NCI-H187 (cell line): ENCODE measurements at places on chromosomes 6 and 20.

DNA sequence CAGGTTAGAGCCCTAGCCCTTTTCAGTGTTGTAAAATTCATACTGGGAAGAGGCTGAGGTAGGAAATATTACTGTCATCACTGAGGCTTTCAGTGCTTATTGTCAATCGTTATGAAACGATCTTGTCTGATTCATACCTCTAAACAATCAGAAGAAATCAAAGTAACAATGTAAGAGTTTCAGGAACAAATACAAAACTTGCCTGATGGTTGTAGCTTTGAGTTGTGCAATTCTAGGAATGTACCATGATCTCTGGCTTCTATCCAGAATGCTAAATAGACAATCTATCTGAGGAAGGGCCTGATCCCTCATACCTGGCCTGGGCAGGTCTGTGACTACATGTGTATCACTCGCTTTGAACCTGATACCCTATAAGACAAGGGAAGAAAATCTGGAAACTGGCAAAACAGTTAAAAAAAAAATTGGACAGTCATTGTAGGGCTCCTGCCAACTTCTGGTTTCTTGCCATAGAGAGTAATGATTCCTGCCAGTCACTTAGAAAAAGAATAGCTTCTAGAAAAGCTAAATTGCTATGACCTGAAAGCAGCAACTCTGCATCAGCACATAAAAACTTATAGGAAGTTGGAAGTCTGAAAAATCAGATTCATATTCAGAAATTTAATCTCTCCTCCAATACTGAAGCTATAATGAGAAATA lies 234.7 kb downstream of the BTBD9 start:
- DNase-seq, result no peak

- DNase-seq, result no peak
Measured at GRCh38 chr6:108432792-108433191, 127.9 kb upstream of the FOXO3 start.

- no peak for DNase-seq
Measured at GRCh38 chr20:5602346-5602745, 147.9 kb upstream of the SHLD1 start.

- no peak for DNase-seq
Measured at GRCh38 chr6:113112086-113112485, 745.1 kb upstream of the MARCKS start.

GRCh38 chr20:34045294-34045693 lies 51.6 kb downstream of the RALY start:
- no peak for DNase-seq

DNA sequence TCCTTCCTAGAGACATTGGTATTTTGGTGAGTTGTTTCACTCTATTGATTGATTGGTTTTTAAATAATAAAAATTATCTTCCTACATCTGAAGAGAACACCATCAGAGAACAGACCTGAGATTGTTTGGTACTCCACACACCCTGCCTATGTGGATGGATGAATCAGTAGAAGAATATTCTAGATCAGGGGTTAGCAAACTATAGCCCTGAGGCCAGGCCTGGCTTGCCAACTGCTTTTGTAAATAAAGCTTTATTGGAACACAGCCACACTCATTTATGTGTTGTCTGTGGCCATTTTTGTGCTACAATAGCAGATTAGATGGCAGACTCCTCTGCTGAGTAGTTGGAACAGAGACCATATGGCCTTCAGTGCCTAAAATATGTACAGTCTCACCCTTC lies 139.6 kb upstream of the INSM1 start:
- no peak for DNase-seq

DNA sequence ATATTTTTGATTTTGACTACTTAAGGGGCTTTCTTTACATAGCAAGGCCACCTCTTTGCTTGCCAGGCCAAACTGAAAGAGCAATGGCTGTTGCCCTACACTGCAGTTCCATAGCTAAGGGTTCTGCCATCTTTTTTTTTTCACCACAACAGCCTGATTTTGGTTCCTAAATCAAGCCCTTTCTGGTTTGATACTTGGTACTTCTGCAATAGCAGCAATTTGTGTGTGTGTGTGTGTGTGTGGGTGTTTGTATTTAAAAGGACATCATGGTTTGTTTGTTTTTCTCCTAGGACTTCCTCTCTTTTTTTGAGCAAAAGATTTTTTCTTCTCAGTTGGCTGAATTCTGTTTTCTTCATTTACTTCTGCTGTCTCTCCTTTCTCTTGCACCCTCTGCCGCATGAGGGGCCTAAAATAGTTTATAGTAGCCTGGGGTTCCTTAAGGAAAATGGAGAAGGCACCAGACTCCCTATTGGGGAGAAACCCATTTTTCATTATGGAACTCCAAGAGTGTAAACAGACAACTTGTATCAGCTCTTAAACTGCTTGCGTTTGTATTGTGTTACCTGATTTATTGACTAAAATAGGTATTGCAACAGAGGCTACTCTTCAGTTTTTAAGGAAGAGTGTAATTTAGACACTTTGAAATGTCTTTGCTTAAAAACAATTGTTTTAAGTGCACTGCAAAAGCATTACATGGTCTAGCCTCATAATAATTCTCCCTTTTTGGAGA lies 12.2 kb upstream of the GCLC start:
- DNase-seq, result no peak

DNA sequence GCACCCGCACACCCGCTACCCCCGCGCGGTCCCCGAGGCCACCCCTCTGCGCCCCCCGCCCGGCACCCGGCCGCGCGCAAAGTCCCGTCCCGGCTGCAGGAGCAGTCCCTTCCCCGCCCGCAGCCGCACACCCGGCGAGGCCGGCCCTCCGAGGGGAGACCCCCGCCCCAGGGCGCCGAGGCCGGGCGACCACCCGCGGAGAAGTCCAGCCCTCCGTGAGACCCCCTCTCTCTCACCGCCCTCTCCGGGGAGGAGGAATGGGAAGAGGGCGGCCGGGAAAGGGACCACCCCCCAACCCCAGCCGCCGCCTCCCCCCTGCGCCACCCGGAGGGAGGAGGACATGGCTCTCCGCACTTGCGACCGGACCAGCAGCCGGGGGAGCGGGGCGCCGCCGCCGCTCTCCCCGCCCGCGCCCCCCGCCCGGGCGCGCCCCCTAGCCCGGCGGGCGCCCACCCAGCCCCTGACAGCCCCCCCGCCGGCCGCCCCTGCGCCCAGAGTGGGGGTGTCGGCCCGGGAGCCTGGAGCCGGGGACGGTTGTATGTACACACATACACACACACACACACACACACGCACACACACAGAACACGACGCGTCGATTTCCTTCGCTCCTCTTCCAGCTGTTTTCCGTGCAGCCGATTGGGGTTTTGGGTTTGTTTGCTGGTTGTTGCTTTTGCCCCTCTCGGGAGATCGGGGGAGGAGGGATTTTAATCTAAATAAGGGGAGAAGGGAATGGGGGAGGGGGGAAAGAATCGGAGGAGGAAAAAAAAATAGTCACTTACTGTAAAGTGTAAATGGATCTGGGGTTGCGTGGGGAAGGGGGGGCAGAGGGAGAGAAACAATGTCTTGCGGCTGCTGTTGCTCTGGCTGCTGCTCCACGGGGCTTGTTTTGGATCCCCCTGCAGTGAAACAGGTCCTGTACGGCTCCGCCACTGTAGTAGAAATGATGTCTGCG lies at the start of gene ATXN1:
Gene ATXN1 (minus strand): TSS at position 945 of the 955 bp plus-strand sequence.
- DNase-seq, result no peak

GRCh38 chr20:54539521-54540046 lies 64.2 kb downstream of the DOK5 start:
- no peak for DNase-seq

GRCh38 chr6:166471797-166472260 lies 89.1 kb upstream of the MPC1 start:
- DNase-seq, result no peak

DNA sequence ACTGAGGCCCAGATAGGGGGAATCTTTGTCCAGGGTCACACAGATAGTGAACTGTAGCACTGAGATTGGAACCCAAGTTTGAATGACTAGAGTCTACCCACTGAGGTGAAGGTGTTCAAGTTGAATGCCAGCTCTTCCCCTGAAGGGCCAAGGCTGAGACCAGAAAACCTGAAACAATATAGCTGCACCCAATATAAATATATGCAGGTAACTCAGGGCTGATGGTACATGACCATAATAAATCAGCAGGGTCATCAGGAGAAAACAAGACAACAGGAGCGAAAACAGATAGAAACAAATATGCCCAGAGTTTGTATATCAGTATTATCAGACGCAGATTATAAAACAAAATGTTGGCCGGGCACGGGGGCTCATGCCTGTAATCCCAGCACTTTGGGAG lies 4.0 kb upstream of the RBCK1 start:
- DNase-seq, result no peak

- no peak for DNase-seq
Measured at GRCh38 chr6:140160909-140161308, 786.5 kb upstream of the CITED2 start.

DNA sequence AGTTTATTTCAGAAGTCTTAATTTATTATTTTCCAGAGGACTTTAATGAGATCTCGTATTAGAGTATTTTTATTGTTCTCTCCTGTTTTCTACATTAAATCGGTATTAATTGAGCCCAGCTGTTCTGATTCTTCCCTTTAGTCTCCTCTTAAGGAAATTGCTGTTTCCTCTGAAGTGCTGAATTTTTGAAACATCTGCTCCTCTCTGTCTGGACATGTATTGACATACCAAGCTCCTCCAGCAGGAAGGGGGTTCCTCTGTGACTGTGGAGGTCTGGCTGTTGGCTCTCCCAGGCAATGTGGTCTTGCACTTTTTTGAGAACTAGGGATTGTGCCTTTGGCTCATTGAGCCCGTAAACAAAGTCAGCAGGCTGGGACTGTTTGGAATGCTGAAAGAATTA lies 74.9 kb downstream of the MAP3K4 start:
- no peak for DNase-seq

- DNase-seq, result no peak
Measured at GRCh38 chr20:38092260-38092857, 58.8 kb downstream of the RPRD1B start.

DNA sequence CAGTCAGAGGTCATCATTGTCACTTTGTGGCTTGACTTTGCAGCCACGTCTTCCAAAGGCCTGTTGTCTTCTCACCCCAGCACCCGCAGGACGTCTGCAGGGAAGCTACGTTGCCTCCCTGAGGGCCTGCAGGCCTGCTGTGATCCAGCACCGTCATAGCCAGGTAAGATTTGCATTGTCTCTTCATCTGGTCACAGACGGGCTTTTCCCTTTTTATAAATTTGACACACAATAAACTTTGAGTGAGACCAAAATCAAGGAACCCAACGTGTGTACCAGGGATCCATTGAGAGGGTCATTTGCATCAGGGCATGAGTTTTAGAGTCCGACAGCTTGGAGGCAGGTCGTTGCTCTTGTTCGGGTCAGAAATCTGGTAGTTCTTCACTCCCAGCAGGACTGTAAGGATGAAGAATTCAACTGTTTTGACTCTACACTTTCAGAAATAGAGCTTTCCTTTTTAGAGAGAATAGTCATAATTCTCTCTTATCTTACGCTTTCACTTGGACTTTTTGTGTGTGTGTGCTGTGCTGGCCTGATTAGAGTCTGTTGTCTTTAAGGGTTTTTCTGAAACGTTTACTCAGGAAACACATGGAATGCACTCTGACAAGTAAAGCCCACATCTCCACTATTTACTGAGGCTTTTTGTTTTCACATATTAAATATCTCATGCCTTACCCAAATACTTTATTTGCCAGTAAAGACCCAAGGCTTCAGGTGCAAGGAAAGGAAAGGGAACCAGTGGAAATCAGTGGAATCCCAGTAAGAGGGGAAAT lies 177.2 kb upstream of the TAB2 start:
- no peak for DNase-seq

DNA sequence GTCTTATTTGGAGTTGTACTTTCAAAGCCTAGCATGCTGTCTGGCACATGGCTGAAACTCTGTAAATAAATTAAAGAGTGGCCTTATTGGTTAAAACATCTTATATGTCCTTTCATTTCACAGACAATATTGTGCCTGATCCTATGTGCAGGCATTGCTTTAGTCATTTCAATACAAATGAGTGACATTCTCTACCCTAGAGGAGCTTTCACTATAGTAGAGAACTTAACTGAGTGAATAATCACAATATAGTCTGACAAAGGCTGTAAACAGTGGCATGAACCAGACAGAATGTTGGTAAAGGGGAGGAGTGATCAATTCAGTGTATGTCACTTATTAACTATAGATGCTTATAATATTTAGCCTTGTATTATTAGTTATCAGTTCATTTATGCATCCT lies 481.8 kb downstream of the TFAP2B start:
- no peak for DNase-seq

DNA sequence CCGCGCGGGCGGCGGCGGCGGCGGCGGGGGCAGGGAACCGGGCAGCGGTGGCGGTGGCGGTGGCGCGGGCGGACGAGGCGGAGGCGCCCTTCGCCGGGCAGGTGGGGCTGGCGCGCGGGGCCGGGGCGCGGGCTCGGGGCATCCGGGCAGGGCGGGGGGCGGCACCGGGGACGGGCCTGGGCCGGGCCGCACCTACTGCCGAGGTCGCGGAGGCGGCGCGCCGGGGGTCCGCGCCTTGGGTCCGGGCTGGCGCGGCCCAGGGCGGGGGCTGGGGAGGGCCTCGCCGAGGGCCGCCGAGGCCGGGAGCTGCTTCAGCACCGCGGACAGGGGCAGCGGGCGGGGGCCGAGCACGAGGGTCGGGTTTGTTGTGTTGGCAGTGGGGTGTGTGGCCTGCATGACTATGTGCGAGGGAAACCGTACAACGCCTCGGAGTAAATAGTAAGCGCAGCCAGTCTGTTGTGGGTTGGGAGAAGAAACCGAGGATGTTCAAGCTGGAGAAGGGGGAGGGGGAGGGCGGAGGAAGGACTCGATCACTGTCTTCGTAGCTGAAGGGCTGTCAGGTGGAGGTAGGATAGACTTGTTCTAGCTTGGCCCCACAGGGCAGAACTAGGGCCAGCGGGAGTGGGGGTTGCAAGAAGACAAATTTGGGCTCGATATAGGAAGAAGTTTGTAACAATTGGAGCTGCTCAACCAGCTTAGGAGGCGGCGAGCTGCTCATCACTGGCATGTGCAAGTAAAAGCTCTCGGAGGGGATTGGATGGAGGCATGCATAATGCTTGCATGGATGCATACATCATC lies 593 bp downstream of the MMP24 start:
- peak; percentile 10 for DNase-seq

- no peak for DNase-seq
Measured at GRCh38 chr20:8390037-8390433, 258.0 kb downstream of the PLCB1 start.

DNA sequence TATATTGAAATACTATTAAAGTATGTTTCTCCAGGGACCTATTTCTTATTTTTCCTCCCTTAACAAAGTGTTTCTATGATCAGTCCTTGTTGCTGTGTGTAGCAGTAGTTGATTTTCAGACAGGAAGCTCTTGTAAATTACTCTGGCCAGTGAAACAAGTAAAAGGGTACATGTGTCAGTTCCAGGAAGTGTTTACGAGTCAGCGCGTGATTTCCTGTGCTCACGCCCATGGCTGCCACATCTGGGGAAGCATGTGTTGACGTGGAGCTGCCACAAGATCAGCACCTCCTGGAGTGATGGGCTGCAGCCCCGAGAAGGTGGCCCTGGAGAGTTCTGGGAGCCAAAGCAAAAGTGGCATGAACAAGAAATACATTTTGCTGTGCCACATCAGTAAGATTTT lies 38.6 kb upstream of the GGTLC1 start:
- no peak for DNase-seq
